ENCODE measurements at places on chromosomes 16 and 17.

- peak; percentile 26 for DNase-seq
Measured at GRCh38 chr17:83083368-83084201, 4.2 kb downstream of the METRNL start.

GRCh38 chr16:51907680-51908079 is 639.3 kb downstream of the TOX3 start:
- no peak for DNase-seq

DNA sequence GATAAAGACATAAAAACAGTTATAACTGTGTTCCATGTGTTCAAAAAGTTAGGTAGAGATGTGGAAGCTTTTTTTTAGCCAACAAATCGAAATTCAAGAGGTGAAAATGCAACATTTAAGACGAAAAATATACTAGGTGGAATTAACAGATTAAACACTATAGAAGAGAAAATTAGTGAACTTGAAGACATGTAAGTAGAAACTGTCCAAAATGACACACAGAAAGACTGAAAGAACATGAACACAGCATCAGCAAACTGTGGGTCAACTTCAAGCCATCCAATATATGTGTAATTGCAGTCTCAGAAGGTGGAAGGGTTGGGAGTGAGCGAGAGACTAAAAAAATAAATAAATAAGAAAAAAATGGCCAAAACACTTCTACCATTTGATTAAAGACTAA is 9.3 kb downstream of the FAM83G start:
- DNase-seq = no peak

GRCh38 chr17:31544186-31544585 is 152.7 kb downstream of the RAB11FIP4 start:
- no peak for DNase-seq

DNA sequence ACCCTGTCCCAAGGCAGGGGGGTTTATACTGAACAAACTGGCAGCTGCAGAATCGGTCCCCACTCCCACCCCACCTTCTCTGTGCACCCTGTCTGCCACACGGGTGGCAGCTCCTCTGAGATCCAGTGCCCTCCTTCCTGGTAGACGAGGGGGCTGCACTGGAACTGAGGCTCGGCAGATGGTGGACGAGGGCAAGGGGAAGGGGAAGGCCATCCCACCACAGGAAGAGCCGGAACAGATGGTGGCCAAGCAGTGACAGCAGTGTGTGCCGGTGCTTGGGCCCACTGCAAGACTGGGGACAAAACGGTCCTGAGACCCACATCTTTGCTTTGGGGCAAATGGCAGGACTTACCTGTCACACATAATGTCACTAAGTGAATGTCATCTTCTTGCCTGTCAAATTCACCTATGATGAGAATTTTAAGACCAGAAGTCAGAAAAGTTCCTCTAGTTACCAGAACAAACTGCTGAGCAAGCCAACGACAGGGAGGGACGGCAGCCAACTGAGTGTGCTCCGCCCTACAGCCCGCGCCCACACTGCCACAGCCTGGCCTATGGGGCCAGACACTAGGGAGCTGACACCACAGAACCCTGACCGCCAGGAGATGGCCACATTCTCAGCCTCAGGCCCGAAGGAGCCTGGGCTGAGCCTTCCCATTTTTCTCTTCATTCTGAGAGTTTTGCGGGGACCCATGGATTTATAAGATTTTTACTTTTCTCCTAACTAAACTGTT is 14.4 kb downstream of the NTAN1 start:
- DNase-seq = no peak

DNA sequence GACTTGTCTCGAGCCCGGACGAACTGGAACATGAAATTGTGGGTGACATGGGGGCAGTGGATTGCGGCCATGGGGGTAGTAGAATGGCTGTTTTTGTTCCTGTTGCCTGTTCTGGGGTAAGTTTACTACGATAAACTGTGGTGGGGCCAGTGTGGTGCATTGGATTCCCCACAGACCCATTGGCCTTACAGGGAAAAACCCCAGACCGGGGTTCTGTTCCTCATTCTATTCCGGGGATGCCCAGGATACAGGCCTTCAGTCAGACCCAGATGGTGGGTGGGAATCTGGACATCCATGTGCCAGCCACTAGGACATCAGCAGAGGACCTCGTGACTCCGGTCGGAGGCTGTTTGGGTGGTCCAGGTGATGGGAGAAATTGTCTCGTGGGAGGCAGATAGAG is 88.1 kb downstream of the ABCC1 start:
- no peak for DNase-seq
